H9 (cell line): ENCODE measurements at places on chromosomes 16 and 17.
A peak's percentile ranks its signal among the peaks of the same experiment; 100 is the strongest.

- DNase-seq: no peak
These were observed 23.3 kb downstream of the SHISA6 start for GRCh38 chr17:11264183-11264871.

- DNase-seq: no peak
These were observed 771.0 kb downstream of the KCNJ18 start for GRCh38 chr17:22463110-22463850.

DNA sequence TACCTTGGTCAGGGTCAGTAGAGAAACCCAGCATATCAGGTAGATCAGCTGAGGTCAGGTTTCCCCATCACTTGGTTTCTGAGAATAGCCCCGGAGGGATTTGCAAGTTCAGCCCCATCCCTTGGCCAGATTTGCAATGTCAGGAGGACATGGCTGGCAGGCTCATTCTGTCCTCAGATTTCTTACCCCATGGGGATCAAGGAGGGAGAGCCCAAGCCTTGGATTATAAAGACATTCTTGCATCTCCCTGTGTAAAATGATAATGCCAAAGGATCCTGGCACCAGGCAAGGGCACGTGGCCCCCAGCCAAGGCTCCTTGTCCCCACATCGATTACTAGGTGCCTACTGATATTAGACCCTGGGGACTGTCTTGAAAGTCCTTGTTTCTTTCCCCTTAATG is 53.2 kb downstream of the MYH3 start:
- no peak for DNase-seq

DNA sequence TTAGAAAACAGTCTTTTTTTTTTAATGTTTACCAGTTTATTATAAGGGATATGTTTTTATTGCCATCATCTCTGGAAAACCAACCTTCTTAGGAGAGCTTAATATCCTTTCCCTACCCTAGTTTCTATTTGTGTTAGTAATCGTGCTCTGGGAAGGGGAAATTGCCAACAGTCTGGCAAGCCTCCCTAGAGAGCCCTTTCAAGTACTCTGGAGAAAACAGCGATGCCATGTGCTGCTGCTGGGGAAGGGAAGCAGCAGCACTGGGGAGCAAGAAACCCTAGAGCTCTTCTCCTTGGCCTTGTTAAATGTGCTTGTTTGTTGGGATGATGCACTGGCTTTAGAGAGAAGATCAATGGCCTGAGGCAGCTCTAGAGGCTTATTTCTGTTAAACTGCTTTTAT is 10.3 kb downstream of the RETREG3 start:
- DNase-seq: no peak

DNA sequence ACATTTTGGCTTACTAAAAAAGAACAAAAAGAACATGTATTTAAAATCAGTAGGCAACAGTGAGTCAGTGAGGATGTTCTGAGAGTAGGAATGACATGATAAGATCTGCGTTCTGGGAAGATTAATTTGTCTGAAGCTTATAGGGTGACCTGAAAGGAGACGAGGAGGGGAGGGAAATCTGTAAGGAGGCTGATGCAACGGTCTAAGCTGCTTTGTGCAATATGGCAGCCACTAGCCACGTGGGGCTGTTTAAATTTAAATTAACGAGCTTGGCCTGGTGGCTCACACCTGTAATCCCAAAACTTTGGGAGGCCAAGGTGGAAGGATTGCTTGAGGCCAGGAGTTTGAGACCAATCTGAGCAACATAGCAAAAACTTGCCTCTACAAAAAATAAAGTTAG is 181.6 kb upstream of the CACNG3 start:
- DNase-seq: peak; percentile 3

GRCh38 chr16:51731160-51731559 is 580.1 kb upstream of the SALL1 start:
- DNase-seq: no peak

GRCh38 chr16:7442050-7442449 is 109.4 kb downstream of the RBFOX1 start:
- DNase-seq: no peak

DNA sequence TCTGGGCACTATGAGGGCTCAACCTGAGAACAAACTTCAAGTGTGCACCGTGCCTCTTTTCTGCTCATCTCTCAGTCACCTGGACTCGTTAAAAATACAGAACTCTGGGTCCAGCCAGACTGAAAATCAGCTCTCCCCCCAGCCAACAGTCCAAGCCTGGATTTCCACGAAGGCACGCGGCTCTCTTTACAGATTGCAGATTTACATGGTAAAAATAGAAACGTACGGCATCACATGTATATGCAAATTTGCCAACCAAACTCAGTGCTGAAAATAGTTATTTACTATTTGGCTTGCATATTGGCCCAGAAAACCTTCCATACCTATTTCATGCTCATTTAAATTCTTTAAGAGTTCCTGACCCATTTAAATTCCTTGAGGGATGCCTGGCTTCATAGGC is 315.8 kb downstream of the MAF start:
- DNase-seq: no peak

GRCh38 chr17:78748730-78749317 is 33.2 kb downstream of the CYTH1 start:
- no peak for DNase-seq
